Glutamatergic neuron (in vitro differentiated cells): ENCODE measurements at places on chromosomes 13 and 19. TPM values are rescaled to one million over a fixed set of nuclear protein-coding genes. Genes with fewer than 3 reads are reported as not detected.

Gene AMER2
- 1.5 TPM for total RNA-seq

Gene COL5A3
- 0.10 TPM for total RNA-seq

Gene CRX
- total RNA-seq = not detected

- H3K27me3 ChIP-seq = no peaks in the 10 kb centered on the region
- no peaks in the 10 kb centered on the region for H3K36me3 ChIP-seq
- H3K4me1 ChIP-seq = peaks cover 4% of the 10 kb centered on the region
- no peak overlapping the region for H3K27ac ChIP-seq
- H3K4me3 ChIP-seq = no peak overlapping the region
- no peak for DNase-seq
These were observed 444.8 kb downstream of the SLITRK5 start for GRCh38 chr13:88115976-88116375.

Gene ZNF85
- 32.2 TPM for total RNA-seq

Gene IL17D
- total RNA-seq = 1.3 TPM

- peaks cover 1% of the 10 kb centered on the region for H3K27me3 ChIP-seq
- no peak overlapping the region for H3K27ac ChIP-seq
- H3K4me1 ChIP-seq = peaks cover 21% of the 10 kb centered on the region
These were observed 35.3 kb downstream of the DACH1 start for GRCh38 chr13:71831716-71832115.

DNA sequence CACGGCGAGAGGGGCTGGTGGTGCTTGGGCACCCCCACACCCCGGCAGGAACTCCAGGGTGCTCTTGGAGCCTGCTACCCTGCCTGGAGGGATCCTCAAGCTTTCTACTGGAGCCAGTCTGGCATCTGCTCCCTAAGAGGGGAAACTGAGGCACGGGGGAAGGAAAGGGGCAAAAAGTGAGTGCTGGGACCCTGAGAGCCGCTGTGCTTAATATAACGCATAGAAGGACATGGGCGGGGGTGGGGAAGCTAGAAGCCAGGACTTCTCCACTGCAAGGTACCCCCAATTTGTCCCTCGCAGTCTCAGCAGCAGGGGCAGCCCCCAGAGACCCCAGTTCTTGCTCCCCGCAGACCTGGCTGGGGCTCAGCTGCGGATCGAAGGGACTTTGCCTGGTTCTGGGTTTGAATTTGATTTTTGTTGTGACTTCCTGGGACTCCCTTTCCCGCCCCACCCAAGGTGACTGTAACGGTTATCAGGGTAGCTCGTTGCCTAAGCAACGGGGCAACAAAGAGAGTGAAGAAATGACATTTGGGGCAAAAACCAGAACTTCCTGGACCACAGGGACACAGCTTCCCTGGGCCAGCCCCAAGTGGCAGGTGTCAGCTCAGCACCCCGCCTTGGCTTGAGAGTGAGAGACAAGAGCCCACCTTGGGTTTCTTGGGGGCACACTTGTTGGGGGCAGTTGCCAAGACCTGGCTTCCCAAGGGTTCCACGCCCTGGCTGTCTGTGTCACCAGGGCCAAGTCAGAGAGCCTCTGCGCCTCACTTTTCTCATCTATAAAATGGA lies 638 bp downstream of the ADGRE5 start:
- peaks cover 12% of the 10 kb centered on the region for H3K4me1 ChIP-seq
- no peaks in the 10 kb centered on the region for H3K36me3 ChIP-seq
- H3K27me3 ChIP-seq = peaks cover 6% of the 10 kb centered on the region

Gene CDC42EP5
- total RNA-seq = not detected

DNA sequence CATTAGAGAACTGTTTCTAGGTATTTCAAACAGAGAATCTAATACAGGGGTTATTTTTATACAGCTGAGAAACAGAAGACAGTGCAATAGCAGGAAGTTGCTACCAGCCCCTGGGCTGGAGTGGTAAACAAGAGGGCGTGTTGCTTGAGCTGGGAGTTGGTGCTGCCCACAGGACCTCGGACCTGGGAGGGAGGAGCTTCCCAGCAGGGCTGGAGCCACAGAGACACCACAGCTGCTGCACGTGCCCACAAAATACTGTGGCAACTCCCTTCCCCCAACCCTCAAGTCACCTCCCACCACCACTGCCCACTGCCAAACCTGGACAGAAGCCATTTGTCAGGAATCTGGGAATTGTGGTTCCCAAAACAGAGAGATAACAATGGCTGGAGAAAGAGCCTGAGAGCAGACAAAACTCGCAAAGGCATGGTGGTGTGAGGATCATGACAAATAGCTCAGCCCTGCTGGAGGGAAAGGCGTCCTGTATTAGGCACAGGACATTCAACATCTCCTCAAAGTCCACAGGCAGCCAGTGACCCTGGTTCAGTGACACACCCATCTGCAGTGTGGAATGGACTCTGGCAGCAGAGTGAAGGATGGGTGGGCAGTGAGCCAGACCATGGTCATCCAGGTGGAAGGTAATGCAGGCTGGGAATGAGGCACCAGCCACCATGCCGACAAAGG lies 57.2 kb downstream of the SPATA13 start:
- no peak overlapping the region for H3K4me3 ChIP-seq
- H3K36me3 ChIP-seq = peaks cover 3% of the 10 kb centered on the region
- no peak overlapping the region for H3K27ac ChIP-seq
- peaks cover 10% of the 10 kb centered on the region for H3K4me1 ChIP-seq
- peaks cover 7% of the 10 kb centered on the region for H3K27me3 ChIP-seq
- DNase-seq = no peak

Gene TSPAN16
- not detected for total RNA-seq

GRCh38 chr13:87820241-87820640 lies 149.1 kb downstream of the SLITRK5 start:
- no peaks in the 10 kb centered on the region for H3K4me1 ChIP-seq
- no peak overlapping the region for H3K27ac ChIP-seq
- H3K27me3 ChIP-seq = no peaks in the 10 kb centered on the region
- H3K36me3 ChIP-seq = no peaks in the 10 kb centered on the region
- DNase-seq = no peak
- no peak overlapping the region for H3K4me3 ChIP-seq

DNA sequence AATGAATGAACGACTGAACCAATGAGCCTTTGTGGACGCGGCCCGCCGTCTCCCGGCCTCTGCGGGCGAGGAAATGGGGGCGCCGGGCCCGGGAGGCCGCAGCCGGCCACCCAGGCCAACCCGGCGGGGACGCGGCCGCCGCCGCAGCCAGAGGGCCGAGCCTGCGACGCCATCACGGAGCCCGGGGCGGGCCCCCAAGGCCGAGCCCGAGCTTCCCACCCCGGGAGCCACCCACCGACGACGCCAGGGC lies 216 bp downstream of the SUGP2 start:
- no peaks in the 10 kb centered on the region for H3K36me3 ChIP-seq
- peaks cover 3% of the 10 kb centered on the region for H3K4me1 ChIP-seq
- DNase-seq = no peak
- peaks cover 2% of the 10 kb centered on the region for H3K27me3 ChIP-seq
- H3K27ac ChIP-seq = peak overlapping the region; percentile 68
- peak overlapping the region; percentile 93 for H3K4me3 ChIP-seq

Gene SHANK1
- 19.0 TPM for total RNA-seq

GRCh38 chr13:111131611-111132010 lies 16.5 kb downstream of the ARHGEF7 start:
- no peak overlapping the region for H3K27ac ChIP-seq
- H3K4me3 ChIP-seq = no peak overlapping the region
- peaks cover 19% of the 10 kb centered on the region for H3K4me1 ChIP-seq
- H3K27me3 ChIP-seq = peaks cover 2% of the 10 kb centered on the region
- DNase-seq = no peak

- no peaks in the 10 kb centered on the region for H3K27me3 ChIP-seq
- H3K4me1 ChIP-seq = no peaks in the 10 kb centered on the region
- no peaks in the 10 kb centered on the region for H3K36me3 ChIP-seq
- no peak overlapping the region for H3K27ac ChIP-seq
These were observed 44.8 kb downstream of the CCDC70 start for GRCh38 chr13:51906581-51906980.

GRCh38 chr19:4456476-4456842 lies 1.1 kb downstream of the UBXN6 start:
- H3K4me3 ChIP-seq = peak overlapping the region; percentile 99
- H3K27ac ChIP-seq = peak overlapping the region; percentile 91
- H3K27me3 ChIP-seq = peaks cover 14% of the 10 kb centered on the region
- peak; percentile 54 for DNase-seq
- H3K36me3 ChIP-seq = no peaks in the 10 kb centered on the region

GRCh38 chr13:47903836-47904235 lies 97.2 kb downstream of the SUCLA2 start:
- no peak for DNase-seq
- no peak overlapping the region for H3K27ac ChIP-seq
- H3K36me3 ChIP-seq = no peaks in the 10 kb centered on the region
- no peak overlapping the region for H3K4me3 ChIP-seq
- no peaks in the 10 kb centered on the region for H3K4me1 ChIP-seq

- DNase-seq = peak; percentile 50
- no peaks in the 10 kb centered on the region for H3K36me3 ChIP-seq
- H3K4me3 ChIP-seq = no peak overlapping the region
- H3K27me3 ChIP-seq = peaks cover 2% of the 10 kb centered on the region
- peaks cover 17% of the 10 kb centered on the region for H3K4me1 ChIP-seq
These were observed 55.6 kb upstream of the ALOX5AP start for GRCh38 chr13:30679483-30680330.

Gene PSG3
- total RNA-seq = not detected

- H3K36me3 ChIP-seq = no peaks in the 10 kb centered on the region
- no peak overlapping the region for H3K4me3 ChIP-seq
- peaks cover 2% of the 10 kb centered on the region for H3K27me3 ChIP-seq
- H3K4me1 ChIP-seq = peaks cover 32% of the 10 kb centered on the region
- no peak overlapping the region for H3K27ac ChIP-seq
- DNase-seq = no peak
These were observed 562.9 kb downstream of the MYO16 start for GRCh38 chr13:109192306-109192705.

Gene CNN1
- total RNA-seq = 2.3 TPM

GRCh38 chr13:32737679-32738078 lies 151.4 kb downstream of the PDS5B start:
- H3K4me3 ChIP-seq = no peak overlapping the region
- no peak for DNase-seq
- H3K27ac ChIP-seq = no peak overlapping the region
- H3K36me3 ChIP-seq = no peaks in the 10 kb centered on the region

DNA sequence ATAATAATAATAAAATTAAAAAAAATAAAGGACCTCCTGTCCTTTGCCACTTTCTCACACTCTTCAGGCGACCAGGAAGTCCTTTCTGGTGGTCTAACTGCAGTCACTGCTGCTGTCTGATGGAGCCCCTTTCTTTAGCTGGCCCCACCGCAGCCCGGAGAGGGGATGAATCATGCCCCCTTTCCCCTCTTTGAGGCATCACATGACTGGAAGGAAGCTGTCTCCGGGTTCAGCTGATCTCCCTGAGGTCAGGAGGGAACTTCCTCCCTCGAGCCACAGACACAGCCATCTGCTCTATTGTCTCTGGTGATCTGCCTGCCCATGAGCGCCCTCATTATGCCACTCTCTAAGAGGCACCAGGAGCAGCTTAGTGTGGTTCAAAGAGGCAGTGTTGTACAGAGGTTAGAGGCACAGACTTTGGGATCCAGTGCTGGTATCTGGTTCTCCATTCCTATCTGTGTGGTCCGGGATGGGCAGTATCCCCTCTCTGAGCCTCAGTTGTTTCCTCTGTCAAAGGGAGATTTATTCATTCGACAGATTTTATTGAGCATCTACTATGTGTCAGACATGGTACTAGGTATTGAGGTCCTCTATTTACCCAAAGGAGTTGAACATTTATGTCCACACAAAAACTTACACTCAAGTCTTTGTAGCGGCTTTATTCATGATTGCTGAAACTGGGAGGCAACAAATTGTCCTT lies 30.0 kb downstream of the VAV1 start:
- no peak overlapping the region for H3K4me3 ChIP-seq
- DNase-seq = no peak
- no peaks in the 10 kb centered on the region for H3K4me1 ChIP-seq
- no peak overlapping the region for H3K27ac ChIP-seq

Gene CTXN1
- total RNA-seq = 90.6 TPM

DNA sequence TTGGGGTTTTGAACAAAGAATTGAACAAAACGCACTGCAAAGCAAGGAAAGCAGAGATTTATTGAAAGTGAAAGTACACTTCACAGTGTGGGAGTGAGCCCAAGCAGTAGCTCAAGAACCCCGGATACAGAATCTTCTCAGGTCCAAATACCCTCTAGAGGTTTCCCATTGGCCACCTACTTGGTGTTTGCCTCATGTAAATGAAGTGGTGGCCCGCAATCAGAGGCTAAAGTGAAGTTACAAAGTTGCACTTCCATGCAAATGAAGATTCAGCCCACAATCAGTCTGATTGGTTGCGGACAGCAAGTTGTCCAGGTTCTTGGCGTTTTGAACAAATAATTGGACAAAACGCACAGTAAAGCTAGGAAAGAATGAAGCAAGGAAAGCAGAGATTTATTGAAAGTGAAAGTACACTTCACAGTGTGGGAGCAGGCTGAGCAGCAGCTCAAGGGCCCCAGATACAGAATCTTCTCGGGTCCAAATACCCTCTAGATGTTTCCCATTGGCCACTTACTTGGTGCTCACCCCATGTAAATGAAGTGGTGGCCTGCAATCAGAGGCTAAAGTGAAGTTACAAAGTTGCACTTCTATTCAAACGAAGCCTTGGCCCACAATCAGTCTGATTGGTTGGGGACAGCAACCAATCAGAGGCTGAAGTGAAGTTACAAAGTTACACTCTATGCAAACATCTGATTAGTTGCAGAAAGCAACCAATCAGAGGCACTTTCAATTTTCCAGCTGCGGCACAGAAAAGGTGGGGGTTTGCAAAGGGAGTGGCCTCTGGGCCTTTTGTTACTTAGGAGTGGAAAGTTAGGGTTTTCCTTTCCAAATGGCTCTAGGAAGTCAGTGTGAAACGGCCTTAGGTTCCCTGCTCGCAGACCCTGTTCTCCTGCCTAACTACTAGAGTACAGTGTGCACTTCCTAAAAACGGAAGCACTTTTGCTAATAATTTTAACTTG lies 4.8 kb upstream of the TM9SF2 start:
- peaks cover 8% of the 10 kb centered on the region for H3K4me1 ChIP-seq
- H3K27ac ChIP-seq = no peak overlapping the region
- no peaks in the 10 kb centered on the region for H3K36me3 ChIP-seq
- DNase-seq = no peak
- H3K27me3 ChIP-seq = peaks cover 3% of the 10 kb centered on the region

- peaks cover 2% of the 10 kb centered on the region for H3K27me3 ChIP-seq
- H3K36me3 ChIP-seq = no peaks in the 10 kb centered on the region
- no peak overlapping the region for H3K27ac ChIP-seq
These were observed 852.7 kb upstream of the KLHL1 start for GRCh38 chr13:70960841-70961443.

GRCh38 chr19:13187419-13187818 lies 37.2 kb downstream of the IER2 start:
- H3K4me1 ChIP-seq = no peaks in the 10 kb centered on the region
- DNase-seq = no peak
- no peak overlapping the region for H3K27ac ChIP-seq
- no peak overlapping the region for H3K4me3 ChIP-seq

DNA sequence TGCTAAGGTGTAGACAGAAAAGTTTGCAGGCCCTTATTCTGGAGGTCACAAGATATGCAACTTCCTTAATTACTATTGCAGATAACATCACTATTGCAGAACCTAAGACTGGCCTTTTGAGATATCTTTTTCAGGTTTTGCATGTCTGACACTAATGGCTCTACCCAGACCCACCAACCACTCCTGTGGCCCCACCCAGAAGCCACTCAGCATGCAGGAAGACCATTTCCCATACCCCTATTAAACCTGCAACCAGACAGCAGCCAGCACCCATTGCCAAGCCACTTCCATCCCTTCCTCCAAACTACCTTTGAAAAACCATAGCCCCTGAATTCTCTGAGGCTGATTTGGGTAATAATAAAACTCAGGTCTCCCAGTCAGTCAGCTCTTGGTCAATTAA lies 297.6 kb downstream of the SLITRK6 start:
- no peak overlapping the region for H3K4me3 ChIP-seq
- no peak overlapping the region for H3K27ac ChIP-seq
- H3K27me3 ChIP-seq = no peaks in the 10 kb centered on the region
- no peaks in the 10 kb centered on the region for H3K4me1 ChIP-seq
- DNase-seq = no peak
